ENCODE measurements at places on chromosomes 13 and 19.

GRCh38 chr19:7228935-7229541 is 65.2 kb downstream of the INSR start:
- DNase-seq: no peak

DNA sequence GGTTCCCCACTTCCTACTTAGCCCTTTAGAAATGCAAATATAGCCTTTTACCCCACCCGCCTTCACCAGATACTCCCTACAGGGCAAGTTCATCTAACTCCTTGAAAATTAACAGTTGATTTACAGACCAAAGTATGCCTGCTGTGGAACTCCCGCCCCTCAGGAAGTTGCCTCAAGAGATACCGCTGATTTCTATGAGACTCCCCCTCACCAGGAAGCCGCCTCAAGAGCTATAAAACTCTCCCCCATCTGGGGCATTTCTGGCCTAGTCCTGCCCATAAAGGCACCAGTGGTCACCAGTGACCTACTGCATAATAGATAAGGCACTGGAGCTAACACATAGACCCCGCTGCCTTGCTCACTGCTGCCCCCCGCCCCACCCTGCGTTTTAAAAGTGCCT is 201.7 kb upstream of the UBL3 start:
- DNase-seq: no peak

DNA sequence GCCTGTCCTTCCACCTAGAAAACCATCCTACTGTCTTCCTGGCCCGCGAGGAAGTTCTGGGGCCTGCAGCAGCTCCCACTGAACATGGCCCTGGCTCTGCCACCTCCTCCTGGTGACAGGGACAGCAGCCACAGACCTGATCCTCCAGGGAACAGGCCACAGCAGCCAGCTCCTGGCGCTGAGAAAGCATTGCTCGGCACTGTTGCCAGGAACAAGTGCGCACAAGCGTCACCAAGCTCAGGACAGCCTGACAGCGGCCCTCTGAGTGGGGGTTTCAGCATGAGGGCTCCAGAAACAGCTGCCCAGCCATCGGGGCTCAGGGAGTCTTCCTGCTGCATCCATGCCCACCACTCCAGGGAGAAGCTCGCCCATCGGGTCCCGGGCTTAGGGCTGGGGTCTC is 21.9 kb downstream of the AP3D1 start:
- no peak for DNase-seq

- no peak for DNase-seq
Measured at GRCh38 chr13:99913167-99913566, 58.4 kb downstream of the ZIC5 start.

DNA sequence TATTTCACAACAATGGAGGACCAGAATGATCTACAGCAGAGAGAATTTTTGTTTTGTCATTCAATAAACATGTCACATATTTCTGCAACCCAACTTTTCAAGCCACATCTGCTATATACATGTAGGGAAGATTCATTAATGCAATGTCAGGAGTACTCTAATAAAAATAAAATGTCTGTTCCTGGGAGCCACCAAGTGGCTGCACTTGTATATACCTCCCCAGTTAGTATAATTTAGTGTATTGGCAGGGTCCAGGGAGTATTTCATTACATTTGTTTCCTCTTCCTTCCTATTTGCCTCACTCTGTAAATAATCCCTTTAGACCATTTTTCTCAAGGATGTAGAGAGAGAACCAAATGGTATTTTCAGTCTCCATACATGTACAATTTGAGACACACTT is 1169.0 kb downstream of the DIAPH3 start:
- DNase-seq: no peak

GRCh38 chr13:113999618-113999910 is 25.7 kb upstream of the C13orf46 start:
- no peak for DNase-seq

DNA sequence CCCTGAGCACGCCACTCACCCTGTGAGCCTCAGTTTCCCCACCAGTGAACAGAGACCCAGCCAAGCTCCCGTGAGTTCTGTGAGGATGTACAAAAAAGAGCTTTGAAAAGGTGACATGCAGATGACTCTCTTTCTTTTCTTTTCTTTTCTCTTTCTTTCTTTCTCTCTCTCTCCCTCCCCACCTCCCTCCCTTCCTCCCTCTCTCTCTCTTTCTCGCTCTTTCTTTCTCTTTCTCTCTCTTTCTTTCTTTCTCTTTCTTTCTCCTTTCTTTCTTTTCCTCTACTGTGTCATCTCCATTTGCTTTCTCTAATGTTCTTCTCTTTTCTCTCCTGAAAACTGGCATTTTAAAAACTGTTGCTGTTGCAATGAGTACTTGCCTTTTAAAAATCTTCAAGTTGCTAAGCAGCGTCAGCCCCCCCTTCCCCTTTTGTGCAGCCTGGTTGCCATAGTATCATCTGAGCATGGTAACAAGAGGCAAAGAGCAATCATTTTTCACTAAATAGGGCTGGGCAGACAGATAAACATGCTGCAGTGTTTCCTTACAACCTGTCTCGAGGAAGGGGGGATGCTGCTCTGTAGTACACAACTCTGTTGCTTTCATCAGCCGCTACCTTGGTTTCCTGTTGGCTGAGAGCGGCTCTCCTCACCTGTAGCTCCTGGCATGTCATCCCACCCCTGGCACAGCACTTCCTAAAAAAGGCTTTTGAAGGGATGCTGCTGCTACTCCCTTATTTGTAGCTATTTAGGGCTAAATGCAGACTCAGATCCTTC is 108.7 kb upstream of the MBNL2 start:
- no peak for DNase-seq

- DNase-seq: no peak
Measured at GRCh38 chr13:97566907-97567306, 132.9 kb downstream of the RAP2A start.

DNA sequence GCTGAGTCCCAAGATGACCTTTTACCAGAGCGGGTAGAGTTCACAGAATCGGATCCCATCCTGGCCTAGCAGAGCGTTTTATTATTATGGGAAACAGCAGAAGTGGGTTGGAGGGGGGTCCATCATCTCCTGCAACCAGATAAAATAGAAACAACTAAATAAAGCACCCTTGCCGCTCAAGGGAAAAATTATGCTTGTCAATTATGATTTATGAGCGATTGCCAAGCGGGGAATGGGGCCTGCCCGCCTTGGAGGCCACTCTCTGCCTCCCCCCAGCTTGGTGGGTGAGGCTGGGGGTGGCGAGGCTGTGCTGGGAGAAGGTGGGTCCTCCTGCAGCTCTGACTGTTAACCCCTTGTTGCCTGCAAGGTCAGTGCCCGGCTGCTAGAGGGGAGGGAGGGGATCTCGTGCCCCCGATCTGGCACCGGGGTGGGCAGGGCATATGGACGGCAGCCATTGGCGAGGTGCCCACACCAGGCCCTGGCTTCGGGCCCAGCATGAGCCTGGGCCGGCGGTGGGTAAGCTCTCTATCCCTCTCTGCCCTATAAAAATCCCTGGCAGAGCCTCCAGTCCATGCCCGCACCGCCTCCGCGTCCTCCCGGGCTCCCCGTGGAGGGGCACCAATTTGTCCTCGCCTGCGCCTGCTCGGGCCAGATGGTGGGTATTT is 129.1 kb downstream of the URI1 start:
- no peak for DNase-seq

GRCh38 chr19:5542665-5543064 is 25.1 kb downstream of the TINCR start:
- DNase-seq: no peak

DNA sequence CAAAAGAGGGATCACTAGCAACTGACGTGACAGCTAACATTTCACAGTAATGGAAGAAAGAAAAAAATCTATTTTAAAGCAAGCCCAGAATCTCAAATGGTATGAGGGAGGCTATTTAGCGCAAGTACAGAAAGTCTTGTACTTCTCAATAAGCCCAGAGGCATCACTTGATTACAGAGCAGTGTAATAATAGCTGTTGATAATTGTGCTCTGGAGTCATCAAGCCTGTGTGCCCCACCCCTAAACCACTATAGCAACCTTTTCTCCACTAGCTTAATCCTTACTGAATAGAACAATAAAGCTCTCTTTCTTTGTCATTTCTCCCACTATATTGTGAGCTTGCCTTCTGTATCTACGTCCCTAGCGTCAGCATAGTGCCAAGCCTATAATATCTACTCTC is 56.6 kb downstream of the FREM2 start:
- DNase-seq: no peak
